KBM-7 (cell line): ENCODE measurements at places on chromosomes 1 and 21.
A peak's percentile ranks its signal among the peaks of the same experiment; 100 is the strongest.

GRCh38 chr1:236103646-236104218, 38.6 kb upstream of the GPR137B start:
- peak; percentile 81 for DNase-seq

GRCh38 chr1:202172015-202172355, 11.6 kb upstream of the PTPN7 start:
- peak; percentile 38 for DNase-seq

DNA sequence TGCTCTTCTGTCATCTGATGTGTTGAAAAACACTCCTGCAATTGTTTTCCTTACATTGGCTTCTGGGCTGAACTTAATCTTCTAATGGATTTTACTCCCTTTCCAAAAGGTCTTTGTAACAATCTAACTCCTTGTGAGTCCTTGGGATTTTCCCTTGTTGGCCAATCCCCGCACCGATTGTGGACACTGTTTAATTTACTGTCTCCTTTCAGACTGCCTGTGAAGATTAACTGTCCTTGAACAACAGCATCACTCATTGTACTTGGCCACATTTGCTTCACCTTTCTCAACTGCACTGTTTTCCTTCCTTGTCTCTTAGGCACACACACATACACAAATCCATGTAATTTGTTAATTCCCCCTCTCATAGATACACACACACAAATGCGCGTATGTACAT, 120.4 kb downstream of the SPATA46 start:
- DNase-seq: no peak

- DNase-seq: no peak
These were observed 107.8 kb upstream of the TARDBP start for GRCh38 chr1:10904396-10905358.

DNA sequence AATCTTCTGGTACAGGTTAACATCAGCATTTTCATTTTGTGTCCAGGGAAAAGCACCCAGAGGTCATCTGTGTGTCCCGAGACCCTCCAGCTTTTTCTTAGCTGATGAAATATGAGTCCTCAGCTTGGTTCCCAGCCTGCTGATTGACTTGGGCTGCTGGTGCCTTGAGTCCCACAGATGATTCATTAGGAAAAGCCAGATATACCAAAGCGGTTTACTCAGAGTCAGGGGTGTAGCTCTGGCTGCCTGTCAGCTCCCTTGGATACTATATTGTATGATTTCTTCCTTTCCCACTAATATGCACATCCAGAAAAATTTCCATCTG, 43.7 kb upstream of the MAB21L3 start:
- DNase-seq: no peak

DNA sequence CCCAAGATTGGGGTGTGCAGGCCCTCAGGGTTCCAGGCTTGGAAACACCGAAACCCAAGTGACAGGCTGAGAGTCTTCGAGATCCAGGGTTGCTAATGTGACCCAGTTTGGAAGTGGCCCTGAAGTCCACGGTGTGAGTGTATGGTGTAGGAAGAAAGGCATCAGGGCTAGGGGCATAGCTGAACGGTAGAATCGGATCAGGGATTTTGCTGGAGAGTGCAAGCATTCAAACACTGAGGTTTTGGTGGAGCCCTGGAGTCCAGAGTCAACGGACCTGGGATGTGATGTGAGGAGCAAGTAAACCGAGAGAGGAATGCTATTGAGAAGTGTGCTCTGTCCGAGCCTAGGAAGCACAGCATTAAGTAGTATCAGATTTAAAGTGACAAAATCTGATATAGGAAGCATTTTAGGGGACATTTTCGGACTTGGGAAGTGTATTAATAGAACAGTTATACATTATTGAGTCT, 958 bp downstream of the NFYC start:
- DNase-seq: no peak

GRCh38 chr1:26097696-26098095, 13.9 kb upstream of the PDIK1L start:
- no peak for DNase-seq

DNA sequence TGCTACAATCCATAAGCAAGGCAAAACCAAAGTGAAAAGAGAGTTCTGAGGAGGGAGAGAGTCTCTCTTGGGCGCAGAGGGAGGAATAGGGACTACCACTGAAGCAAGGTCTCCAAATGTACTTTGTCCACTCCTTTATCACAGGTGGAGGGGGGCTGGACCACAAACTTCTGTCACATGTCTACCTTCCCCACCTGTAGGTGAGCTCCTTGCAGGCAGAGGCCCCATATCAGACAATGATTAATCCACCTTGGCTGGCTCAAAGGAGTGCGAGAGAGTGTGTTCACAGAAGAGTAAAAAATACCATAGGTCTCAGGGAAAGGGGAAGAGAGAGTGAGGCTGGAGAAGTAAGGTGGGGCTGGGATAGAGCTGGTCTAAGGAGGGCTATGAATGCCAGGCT, 4.5 kb downstream of the BEND5 start:
- no peak for DNase-seq

GRCh38 chr1:170620164-170620563, 43.8 kb upstream of the PRRX1 start:
- DNase-seq: no peak

DNA sequence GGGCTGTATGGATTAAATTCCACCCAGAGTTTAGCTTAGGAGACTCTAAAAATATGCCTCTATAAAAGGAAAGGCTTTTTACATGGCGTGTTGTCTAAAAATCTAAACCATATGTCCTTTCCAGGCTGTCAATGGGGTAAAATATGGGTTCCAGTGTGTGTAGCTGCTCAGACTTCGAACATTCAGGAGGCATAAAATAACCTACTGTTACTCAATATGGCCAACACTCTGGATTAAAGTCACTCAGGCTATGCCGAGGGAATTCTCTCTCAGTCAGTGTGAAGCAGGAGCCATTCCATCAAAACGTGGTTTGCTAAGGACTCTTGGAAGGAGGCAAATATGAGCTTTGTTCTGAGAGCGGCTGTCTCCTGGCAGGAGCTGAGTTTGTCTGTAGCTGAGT, 135.3 kb downstream of the RUNX1 start:
- no peak for DNase-seq
